ENCODE measurements at places on chromosomes 12 and 14.

DNA sequence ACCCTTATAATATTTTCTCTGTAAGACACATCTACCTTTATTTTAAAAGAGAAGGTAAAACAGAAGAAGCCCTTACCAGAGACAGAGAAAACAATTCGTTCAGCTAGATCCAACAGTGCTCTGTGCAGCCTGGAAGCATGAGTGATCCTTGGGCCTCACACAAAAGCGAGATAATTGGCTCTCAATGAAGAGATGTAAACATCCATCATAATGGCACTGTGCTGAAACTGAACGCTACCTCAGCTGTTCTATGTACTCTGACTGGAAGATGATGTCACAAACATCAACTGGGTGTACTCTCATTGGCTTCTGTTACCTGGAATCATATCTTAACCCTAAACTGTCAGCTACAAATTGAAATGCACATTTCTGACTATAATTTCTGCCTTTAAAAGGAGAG is at the start of gene MGAT4C:
Gene MGAT4C (minus strand): TSS at position 229 of the 400 bp plus-strand sequence.
- DNase-seq, result peak; percentile 98

DNA sequence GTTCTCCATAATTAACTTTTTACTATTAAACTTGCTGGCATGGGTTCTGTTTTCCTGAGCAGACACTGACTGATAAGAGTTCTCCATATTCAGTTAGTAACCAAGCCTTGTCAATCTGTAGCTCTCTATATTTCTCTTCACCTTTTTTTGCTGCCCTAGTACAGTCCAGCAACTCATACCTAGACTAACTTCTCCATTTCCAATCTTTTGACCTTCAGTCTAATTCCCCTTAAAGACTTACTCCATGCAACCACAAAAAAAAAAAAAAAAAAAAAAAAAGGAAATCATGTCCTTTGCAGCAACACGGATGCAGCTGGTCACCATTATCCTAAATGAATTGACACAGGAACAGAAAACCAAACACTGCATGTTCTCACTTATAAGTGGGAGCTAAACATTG is 125.7 kb upstream of the KRAS start:
- DNase-seq, result no peak

- no peak for DNase-seq
Observed at GRCh38 chr12:124437121-124437520, 130.3 kb downstream of the NCOR2 start.

DNA sequence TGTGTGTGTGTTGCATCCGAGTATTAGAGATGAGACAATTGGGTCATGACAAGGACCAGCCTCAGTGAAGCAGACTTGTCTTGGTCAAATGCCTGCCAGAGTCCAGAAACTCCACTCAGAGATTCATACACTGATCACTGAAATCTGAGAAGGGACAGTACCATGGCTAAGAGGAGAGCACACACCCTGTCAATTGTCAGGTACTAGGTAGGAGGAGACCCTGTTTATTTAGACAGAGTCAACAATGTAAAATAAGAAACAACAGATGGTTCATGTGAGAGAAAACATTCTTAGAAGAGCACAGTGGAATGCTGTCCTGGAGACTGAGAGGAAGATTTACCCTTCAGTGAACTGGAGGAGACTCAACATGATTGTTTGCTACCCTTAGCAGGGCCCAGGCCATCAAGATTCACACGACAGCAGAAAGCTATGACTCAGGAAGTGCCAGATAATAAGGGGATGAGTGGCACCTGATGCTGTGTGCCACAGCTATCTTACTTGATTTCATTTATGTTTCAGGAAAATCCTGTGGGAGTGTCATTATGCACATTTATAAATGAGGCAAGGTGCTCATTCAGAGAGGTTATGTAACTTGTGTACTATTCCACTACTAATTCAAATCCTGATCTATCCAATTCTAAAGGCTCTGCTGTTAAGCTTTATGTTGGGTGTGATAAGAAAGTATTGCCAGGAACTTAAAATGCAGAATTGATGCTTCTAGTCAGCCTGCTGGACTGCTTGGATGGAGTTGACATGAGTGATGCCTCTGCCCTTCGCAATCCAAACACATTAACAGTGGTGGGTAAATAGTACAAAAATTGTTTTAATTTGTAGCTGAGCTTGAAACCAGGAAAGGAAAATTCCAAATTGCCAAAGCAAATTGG is 136.6 kb upstream of the NEDD1 start:
- peak; percentile 97 for DNase-seq

DNA sequence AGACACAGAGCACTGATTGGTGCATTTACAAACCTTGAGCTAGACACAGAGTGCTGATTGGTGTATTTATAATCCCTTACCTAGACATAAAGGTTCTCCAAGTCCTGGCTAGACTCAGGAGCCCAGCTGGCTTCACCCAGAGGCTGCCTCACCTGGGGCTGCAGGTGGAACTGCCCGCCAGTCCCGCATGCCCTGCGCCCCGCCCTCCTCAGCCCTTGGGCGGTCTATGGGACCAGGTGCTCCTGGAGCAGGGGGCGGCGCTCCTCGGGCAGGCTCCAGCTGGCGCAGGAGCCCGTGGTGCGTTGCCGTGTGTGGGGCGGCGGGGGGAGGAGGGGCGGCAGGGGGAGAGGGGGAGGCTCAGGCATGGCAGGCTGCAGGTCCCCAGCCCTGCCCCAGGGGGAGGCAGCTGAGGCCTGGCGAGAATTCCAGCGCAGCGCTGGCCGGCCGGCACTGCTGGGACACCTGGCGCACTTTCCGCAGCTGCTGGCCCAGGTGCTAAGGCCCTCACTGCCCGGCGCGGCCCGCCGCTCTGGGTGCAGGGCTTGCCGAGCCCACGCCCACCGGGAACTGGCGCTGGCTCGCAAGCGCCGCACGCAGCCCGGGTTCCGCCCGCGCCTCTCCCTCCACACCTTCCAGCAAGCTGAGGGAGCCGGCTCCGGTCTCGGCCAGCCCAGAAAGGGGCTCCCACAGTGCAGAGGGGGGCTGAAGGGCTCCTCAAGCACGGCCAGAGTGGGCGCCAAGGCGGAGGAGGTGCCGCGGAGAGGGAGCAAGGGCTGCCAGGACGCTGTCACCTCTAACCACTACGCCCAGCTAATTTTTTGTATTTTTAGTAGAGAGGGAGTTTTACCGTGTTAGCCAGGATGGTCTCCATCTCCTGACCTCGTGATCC is 3.1 kb upstream of the SLCO1B3 start:
- DNase-seq, result no peak

DNA sequence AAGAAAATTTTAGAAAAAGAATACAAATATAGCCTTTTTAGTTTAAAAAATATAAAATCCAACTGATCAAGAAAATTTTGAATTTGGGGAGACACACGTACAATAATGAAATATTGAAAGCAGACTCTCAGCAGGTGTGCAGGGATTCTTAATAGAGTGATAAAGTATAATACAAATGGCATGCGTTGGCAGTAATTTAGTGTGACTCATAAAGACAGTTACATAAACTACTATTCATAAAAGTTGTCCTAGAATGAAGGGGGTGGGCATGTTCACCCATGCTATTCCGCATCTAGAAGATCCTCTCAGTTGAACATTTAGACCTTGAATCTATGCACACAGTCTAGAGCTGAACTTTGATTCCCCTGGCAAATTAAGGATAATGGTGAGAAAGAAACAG is 200.4 kb upstream of the AVPR1A start:
- DNase-seq, result no peak

- no peak for DNase-seq
Observed at GRCh38 chr14:92263681-92264080, 59.3 kb upstream of the SLC24A4 start.

- peak; percentile 36 for DNase-seq
Observed at GRCh38 chr14:34693228-34693939, 21.0 kb downstream of the CFL2 start.

DNA sequence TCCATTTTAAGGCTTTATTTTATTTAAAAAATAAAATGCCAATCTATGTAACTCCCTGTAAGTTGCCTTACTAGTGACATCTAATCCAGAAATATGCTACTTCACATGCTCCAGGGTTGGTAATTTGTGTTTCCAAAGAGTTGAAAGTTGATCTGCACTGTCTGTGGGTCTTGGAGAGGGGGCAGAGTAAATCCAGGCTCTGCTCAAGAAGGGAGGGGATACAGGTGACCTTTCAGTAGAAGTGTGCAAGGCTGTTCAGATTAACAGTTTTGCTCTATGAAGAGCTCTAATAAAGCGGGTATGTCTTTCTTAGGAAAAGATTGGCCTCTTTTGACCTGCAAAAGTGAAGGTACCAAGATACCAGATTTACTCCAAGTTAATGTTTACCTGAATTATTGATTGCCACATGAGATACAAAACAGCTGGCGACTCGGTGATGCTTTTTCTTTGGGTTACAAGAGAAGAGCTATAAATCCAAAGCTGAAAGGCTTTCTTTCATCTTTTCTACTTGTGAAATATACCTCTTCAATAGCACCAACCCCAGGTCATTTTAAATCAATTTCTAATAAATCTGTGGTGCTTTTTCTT is 75.6 kb upstream of the FLRT2 start:
- DNase-seq, result peak; percentile 7

GRCh38 chr12:4562034-4562657 is at the start of gene DYRK4:
Gene DYRK4 (plus strand): TSS chr12:4562208. CDS start chr12:4562246, 38 bp downstream.
- peak; percentile 100 for DNase-seq

DNA sequence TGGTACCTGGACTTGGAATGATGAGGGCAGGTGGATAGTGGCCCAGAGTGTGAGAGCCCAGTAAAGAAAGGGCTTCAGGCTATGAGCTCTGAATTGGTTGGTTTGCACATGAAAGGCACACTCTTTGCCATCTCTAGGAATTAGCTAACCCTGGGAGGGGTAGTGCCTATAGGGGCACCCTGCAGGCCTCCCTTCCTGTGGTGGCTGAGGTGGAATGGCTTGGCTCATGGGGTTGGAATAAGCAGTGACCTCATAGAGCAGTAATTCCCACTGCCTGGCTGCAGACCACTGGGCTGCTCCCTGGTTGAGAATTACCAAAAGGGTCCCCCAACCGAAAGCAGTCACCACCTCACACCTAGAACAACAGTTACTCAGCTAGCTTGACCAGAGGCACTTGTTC is 42.7 kb downstream of the ASCL4 start:
- no peak for DNase-seq

DNA sequence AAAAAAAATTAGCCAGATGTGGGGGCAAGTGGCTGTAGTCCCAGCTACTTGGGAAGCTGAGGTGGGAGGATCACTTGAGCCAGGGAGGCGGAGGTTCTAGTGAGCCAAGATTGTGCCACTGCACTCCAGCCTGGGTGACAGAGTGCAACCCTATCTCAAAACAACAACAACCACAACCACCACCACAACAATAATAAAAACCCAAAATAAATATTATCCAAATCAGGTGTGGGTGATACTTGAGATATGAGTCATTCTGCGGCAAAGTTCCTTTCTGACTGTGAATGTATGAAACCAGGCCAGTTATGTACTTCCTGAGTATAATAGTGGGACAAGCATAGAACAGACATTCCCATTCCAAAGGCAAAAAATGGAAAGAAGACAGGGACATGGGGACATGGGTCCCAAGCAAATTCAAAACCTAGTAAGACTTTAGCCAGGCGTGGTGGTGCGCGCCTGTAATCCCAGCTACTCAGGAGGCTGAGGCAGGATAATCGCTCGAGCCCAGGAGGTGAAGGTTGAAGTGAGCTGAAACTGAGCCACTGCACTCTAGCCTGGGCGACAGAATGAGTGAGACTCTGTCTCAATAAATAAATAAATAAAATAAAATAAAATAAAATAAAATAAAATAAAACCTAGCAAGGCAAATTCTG is 9.7 kb upstream of the ERC1 start:
- peak; percentile 43 for DNase-seq

DNA sequence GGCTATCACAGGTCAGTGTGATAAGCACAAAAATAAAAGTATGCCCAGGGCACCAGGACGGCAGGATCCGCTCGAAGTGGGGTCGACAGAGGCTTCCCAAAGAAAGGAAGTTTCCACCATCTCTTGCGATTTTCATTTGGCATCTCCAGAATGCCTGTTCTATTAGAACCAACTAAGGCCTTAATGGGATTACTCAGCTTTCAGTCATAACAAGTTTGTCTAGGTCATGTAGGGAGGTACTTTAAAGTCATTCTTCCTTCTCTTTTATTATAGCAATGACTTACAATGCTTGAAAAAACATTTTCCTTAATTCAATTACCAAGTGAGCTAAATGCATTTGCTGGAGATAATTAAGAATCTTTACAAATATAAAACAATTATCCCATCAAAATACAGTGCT is 83.6 kb upstream of the DIO3 start:
- DNase-seq, result no peak

DNA sequence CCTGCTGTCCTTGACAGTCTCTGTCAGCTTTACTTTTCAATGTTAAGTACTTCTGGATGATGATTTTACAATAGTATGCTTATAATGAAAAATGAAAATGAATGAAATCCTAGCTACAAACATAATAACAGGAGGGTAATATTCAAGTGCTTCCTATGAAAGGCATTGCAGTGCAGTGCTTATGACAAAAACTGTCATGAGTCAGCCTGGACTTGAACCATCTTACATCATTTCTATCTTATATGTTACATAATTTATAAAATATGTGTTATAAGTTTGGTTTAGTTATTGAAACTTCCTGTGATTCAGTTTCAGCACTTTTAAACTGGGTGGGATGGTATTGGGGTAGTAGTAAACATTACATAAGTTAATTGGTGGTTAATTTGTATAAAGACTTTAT is 451.7 kb downstream of the TMEM117 start:
- DNase-seq, result no peak

DNA sequence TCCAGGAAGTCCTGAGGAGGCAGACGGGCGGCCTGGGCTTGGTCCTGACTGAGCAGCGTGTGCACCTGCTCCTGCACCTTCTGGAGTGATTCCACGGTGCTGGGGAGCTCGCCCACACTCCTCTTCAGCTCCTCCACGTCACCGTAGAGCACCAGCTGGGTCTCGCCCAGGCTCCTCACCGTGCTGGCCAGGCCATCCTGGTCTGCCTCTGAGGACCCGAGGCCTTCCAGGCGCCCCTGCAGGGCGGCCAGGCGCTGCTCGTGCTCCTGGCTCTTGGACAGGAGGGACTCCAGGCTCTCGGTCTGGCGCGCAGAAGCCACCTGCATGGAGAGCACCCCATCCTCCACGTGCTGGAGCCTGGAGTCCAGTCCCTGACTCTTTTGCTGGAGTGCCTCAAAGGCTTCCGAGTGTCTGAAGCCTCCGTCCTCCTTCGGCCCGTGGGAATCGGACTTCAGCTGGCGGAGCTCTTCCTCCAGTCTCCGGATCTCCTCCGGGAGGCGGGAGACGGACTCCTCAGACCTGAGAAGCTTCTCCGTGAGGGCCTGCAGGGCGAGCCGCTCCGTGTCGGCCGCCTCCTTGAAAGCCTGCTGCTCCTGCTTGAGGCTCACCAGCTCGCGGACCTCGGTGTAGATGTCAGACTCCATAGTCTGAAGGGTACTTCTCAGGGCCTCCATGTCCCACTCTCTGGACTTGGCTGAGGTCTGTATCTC is 8.4 kb downstream of the CKAP4 start:
- no peak for DNase-seq

Data from DMS53 (cell line).